ENCODE measurements at places on chromosomes 12 and 14.

DNA sequence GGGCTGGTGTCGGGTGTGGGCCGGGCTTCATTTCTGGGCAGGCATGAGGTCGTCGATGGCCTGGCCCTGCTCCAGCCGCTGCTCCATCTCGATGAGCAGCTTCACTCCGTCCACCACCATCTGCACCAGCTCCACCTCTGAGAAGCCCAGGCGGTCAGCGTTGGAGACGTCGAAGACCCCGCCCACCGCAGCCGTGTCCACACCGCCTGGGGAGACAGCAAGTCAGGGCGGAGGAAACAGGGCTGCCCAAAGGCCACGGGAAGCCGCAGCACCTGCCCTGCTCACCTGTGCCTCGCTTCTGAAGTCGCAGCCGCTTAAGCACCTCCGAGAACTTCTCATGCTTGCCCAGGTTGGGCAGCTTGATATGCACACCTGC, 2.8 kb downstream of the CKB start:
- no peak for DNase-seq

DNA sequence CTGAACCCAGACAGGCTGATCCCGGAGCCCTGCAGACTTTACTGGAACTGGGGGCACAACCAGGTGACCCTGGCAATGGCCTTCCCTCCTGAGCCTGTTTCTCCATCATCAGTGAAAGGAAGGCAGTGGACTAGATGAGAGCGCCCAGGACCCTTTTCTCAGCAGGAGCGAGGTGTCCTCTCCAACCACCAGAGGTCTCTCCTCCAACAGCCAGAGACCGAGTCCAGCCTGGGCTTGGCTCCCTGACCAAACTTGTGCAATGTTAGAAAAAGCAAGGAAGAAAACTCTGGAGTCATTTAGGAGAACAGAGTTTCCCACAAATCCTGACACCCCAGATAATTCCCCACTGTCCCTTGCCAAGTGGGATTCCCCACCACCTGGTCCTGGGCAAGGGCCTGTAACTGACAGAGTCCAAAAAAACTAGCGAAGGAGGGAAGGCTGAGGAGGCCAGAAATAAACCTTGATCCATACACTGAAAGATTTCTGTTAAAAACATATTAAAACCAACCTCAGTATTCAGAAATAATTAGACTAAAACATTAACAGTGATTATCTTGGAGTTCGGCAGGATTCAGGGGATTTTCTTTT, 9.0 kb downstream of the RPS6KL1 start:
- no peak for DNase-seq

DNA sequence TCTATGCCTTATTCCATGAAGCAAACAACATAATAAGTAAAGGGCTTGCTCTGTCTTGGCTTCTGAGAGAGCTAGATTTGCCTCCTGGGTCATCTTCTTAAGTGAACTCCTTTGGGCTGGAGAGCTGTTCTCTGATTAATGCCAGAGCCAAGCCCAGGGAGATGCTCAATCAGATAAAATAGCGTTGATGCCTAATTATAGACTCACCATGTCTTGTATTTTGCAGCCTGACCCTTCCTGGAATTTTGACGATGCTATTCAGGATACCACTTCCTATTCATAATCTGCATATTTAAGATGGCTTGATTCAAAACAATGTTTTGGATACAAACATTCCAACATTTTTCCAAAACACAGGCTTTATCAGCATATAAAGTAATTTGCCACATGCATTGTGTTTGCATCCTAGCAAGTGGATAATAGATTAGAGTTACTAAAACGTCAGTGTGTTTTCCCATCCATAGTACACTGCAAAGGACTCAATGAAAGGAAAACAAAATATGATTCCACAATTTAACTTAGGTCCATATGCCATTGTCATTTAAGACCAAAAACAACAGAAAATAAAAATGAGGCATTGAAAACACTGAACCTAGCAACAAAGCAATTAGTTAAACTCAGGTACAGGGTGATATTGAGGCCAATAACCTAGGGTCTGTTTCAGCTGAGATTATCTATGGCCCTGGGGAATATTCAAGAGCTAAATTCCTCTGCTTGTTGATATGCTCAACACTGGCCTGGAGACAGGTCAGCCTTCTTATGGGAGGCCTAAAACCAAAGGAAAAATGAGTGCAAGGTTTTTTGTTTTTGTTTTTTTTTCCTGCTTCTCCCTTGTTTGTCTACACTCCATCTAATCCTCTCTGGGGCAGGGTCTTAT, 184.2 kb upstream of the FOXN3 start:
- DNase-seq: no peak

DNA sequence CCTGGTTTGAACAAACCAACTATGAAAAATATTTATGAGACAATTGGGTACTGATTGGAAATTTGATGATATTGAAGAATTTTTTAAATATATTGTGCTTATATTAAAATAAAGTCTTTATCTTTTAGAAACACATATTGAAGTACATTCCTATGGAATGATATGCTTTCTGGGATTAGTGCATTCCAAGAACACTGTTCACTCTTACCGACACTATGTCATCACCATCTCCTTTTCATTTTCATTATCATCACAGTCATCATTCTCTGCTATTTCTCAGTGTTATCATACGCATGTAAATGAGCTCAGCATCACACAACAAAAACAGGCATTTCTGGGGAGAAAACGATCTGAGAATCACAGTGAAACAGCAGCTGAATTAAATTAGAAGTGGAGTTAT, 513.3 kb upstream of the CCDC196 start:
- no peak for DNase-seq

DNA sequence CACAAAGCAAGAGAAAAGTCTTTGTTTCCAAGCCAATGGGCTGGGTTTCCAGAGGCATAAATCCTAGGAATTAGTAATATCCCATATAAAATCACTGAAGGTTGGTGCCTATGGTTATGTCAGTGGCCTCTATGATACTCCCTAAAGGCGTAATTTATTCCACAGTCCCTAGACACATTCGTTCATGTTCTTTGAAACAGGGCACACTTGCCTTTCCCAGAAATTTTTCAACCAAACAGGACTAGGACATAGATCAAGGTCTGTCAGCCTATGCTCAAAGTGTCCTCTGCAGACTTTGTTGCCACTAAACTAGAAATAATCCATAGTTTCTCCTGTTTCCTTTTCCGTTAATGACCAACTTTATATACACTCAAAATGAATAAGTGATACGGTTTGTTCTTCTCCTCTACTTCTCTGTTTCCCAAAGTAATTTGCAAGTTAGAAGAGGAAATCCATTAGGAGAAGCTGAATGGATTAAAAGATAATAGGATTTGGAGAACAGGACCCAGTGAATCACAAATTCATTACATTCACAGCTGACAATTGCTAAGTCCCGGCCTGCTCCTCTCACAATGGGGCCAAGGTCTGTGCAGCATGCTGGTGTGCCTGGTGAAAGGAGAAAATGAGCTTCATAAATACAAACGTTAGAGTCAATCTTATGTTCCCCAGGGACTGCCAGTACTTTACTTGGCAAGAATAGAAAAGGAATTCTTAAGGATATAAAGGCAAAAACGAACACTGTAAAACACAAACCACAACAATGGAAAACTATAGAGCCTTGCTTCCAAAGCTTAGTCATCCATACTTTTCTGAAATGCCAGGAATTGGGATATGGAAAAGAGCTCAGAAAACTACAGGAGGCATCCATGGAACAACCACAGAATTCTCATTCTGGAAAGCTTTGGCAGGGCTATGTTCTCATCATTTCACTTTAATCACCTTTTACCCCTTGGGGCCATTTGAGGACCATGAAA, 966.2 kb downstream of the NRXN3 start:
- no peak for DNase-seq

GRCh38 chr12:67810166-67810565, 161.6 kb downstream of the DYRK2 start:
- DNase-seq: no peak

DNA sequence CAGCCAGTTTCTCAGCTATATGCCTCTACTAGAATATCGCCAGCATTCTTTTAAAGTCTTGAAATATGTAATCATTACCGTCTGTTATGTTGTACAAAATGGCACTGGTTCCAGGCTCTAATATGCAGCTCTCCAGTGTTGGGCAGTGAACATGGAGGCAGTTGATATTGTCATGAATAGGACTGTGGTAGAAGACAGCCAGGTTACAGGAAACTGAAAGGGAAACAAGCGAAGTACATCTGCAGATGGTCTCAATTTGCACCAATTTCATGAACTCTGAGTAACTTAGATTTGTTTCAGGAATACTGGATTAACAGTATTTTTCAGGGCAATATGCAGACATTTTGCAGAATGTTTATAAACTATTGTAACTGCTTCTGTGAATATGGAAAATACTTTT, 13.4 kb upstream of the KLHL42 start:
- DNase-seq: no peak

- DNase-seq: no peak
Observed at GRCh38 chr14:31660191-31660590, 99.0 kb downstream of the NUBPL start.

DNA sequence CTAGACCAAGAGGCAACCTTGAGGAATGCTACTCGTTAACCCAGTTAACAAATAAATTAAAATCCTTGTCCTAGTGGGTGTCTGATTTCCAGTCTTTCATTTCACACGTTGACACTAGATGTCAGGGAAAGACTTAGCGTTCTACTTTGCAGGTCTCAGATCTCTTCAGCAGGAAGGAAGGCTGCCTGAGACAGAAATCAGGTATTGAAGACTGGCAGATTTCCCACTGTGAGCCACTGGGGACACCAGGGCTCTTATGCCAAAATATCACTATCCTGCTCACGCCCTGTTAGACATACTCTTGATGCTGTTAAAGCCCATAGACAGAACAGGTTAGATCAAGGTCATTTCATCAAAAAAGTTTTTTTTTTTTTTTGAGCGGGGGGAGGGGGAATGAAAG, 33.0 kb downstream of the EMP1 start:
- DNase-seq: no peak

- peak; percentile 17 for DNase-seq
Observed at GRCh38 chr12:107318806-107319532, 225.6 kb upstream of the CRY1 start.

DNA sequence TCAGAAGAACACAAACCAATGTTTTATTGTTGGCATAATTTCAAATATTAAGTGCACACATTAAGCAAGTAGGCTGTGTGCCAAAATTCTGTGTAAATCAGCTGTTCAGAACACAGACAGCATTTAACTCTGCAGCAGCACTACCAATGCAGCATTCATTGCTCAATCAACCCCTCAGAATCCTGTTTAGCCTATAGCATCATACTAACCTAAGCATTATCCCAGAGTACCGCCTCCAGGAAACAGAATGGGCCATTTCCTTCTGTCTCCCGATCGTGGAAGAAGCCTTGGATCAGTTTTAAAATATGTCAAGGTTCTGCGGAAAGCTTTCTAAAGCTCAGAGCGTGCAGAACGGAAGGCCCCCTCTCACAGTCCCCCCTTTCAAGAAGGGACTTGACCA, 3.3 kb downstream of the IL26 start:
- no peak for DNase-seq

GRCh38 chr14:97328743-97329142, 531.6 kb downstream of the VRK1 start:
- DNase-seq: no peak

GRCh38 chr12:47709671-47710070, 3.8 kb upstream of the RPAP3 start:
- no peak for DNase-seq

- no peak for DNase-seq
Observed at GRCh38 chr14:52835122-52835903, 43.9 kb upstream of the GNPNAT1 start.

GRCh38 chr14:76719666-76720065, 41.6 kb upstream of the VASH1 start:
- DNase-seq: no peak

- DNase-seq: no peak
Observed at GRCh38 chr12:108671110-108671509, 37.4 kb upstream of the SELPLG start.

DNA sequence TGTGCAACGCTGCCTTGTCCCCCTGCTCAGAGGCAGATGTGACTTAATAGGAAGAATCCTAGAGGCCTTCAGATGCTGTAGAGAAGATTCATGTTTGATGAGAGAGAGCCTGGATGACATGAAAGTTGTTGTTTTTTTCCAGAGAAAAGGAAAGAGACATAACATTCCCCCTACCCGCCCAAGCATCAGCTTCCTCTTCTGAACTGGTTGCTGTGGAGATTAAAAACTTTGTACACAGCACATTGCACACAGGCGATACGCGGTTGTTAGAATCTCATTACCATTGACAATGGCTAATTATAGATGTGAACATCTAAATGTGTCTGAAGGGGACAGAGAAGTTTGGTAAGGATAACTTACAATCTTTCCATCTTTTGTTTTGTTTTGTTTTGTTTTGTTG, 13.6 kb upstream of the ETFBKMT start:
- DNase-seq: no peak

DNA sequence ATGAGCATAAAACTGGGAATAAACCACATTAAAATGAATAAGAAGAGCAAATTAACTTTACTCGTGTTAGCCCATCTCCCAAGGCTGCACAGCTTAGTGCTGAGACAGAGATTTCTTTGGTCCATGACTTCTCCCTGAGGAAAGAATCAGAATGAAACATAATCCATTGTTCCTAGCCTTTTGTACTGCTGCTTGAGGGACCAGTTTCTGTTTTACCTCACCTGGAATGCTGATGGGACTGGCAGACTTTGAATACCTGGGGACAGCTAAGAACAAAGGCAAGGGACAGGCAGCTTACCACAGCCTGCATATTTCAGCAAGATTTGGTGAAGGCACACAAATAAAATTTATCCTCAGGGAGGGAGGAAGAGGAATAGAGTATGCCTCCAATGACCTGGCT, 401.6 kb downstream of the CCDC91 start:
- no peak for DNase-seq

DNA sequence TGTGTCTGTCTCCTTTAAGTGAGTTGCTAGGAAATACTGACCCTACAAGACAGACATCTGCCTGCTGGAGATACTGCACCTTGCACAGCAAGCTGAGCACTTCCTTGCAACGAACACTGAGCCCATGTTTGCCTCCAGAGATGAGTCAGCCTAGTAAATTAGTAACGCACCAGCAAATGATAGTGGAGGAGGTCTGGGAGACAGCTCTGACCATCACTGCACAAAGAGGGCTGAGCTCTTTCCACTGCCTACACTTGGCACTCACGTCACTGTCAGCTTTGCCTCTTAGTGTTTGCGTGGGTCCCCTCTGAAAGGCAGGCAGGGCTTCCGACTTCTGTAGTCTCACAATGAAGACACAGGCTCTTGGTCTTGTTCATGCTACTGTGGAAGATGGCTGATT, 109.0 kb downstream of the APAF1 start:
- DNase-seq: no peak

GRCh38 chr12:49761677-49762467, 20.5 kb downstream of the TMBIM6 start:
- no peak for DNase-seq

GRCh38 chr12:38144049-38144448, 172.5 kb upstream of the ALG10B start:
- no peak for DNase-seq

- DNase-seq: no peak
Observed at GRCh38 chr12:71329956-71330355, 109.6 kb upstream of the LGR5 start.

- no peak for DNase-seq
Observed at GRCh38 chr12:53131844-53132243, 28.6 kb downstream of the SOAT2 start.

- no peak for DNase-seq
Observed at GRCh38 chr14:23006188-23006534, 3.8 kb downstream of the C14orf93 start.
